ENCODE measurements at places on chromosomes 3 and 15. TPM values are rescaled to one million over a fixed set of nuclear protein-coding genes. Genes with fewer than 3 reads are reported as not detected.

Gene UBA3
- total RNA-seq = 55.3 TPM

Gene MAP1A
- total RNA-seq = 2.3 TPM

Gene ECE2
- not detected for total RNA-seq

Gene CADM2
- 0.55 TPM for total RNA-seq

Gene TICRR
- 0.09 TPM for total RNA-seq

Gene SPINK8
- total RNA-seq = not detected

Gene CKMT1B
- 0.84 TPM for total RNA-seq

Gene OXTR
- 0.55 TPM for total RNA-seq

Gene MB21D2
- total RNA-seq = 8.0 TPM

Gene PATL2
- total RNA-seq = 3.7 TPM

Gene SYNPR
- not detected for total RNA-seq

Gene COLQ
- 1.1 TPM for total RNA-seq

Gene CHRNB4
- not detected for total RNA-seq

Gene RETNLB
- not detected for total RNA-seq

Gene EFCC1
- 17.2 TPM for total RNA-seq

Gene GOLGA8J
- not detected for total RNA-seq

Data from upper lobe of right lung (tissue), 1 donor.